ENCODE measurements at places on chromosomes 12 and 14.

DNA sequence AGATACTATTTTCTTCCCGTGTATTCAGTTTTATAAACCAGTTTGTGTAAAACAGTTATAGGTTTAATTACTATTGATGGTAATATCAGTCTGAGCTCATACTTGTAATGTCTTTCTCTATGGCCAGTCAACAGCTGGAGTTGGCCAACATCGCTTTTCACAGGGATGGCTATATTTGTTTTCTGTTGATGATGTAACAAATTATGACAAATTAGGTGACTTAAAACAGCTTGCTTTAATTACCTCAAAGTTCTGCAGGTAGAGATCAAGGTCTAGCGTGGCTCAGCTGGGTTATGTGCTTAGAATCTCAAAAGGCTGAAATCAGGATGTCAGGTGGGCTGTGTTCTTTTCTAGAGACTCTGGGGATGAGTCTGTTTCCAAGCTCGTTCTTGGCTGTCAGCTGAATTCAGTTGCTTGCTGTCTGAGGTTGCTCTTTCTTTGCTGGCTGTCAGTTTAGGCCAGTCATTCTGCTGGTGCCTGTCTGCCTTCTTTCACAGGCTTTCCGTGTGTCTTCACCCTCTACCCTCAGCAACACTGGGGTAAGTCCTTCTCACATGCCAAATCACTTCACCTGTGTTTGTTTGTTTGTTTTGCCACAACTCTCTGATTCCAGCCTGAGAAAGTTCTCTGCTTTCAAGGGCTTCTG lies 370.2 kb upstream of the E2F7 start:
- DNase-seq, result no peak

DNA sequence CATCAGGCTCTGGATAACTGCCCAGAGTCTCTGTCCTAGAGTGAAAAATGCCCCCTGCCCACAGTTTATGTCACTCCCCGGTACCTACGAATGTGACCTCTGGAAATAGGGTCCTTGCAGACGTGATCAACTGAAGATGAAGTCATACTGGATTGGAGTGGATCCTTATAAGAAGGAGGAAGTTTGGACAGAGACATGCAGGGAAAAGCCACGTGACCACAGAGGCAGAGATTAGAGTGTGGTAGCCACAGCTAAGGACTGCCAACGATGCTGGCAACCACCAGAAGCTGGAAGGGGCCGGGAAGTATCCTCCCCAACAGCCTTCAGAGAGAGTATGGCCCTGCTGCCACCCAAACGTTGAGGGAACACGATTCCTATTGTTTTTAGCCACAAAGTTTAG lies 101.2 kb upstream of the NCOR2 start:
- DNase-seq, result no peak

GRCh38 chr12:81644503-81644902 lies 114.6 kb downstream of the PPFIA2 start:
- DNase-seq, result no peak

DNA sequence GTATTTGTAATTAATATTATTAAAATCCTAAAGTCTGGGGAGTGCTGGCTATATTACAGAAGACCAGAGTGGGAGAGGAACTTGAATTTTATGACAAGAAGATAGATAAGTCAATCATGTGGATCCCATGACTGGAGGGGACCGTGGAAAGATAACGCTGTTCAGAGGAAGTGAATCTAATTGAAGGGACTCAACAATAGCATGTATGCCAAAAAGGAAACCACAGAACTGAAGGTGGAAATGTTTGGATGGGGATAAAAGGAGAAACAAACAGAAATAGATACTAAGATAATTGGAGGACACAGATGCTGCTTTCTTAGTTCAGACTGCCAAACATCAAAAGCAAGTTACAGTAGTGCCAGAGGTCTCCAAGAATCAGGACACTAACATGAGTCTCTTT lies 21.1 kb downstream of the OR6J1 start:
- no peak for DNase-seq

- DNase-seq, result no peak
Observed at GRCh38 chr14:24565766-24566165, 10.3 kb downstream of the CTSG start.

GRCh38 chr12:26719852-26720251 lies 113.1 kb downstream of the ITPR2 start:
- no peak for DNase-seq

GRCh38 chr12:56591126-56591525 lies 39.0 kb downstream of the BAZ2A start:
- DNase-seq, result no peak

All from activated T-cell treated with anti-CD3 and anti-CD28 coated beads, Interleukin-2, amount 50 U/mL, for 4 hours (primary cell).